ENCODE measurements at places on chromosomes 7 and 10. TPM values are rescaled to one million over a fixed set of nuclear protein-coding genes. Genes with fewer than 3 reads are reported as not detected.
A peak's percentile ranks its signal among the peaks of the same experiment; 100 is the strongest.

AVL9 gene
- total RNA-seq: 45.1 TPM

SPDYE8 gene
- total RNA-seq: not detected

ZNF117 gene
- 20.3 TPM for total RNA-seq

CBLL1 gene
- total RNA-seq: 33.8 TPM

MYH16 gene
- total RNA-seq: not detected

OR2A1 gene
- total RNA-seq: not detected

DNA sequence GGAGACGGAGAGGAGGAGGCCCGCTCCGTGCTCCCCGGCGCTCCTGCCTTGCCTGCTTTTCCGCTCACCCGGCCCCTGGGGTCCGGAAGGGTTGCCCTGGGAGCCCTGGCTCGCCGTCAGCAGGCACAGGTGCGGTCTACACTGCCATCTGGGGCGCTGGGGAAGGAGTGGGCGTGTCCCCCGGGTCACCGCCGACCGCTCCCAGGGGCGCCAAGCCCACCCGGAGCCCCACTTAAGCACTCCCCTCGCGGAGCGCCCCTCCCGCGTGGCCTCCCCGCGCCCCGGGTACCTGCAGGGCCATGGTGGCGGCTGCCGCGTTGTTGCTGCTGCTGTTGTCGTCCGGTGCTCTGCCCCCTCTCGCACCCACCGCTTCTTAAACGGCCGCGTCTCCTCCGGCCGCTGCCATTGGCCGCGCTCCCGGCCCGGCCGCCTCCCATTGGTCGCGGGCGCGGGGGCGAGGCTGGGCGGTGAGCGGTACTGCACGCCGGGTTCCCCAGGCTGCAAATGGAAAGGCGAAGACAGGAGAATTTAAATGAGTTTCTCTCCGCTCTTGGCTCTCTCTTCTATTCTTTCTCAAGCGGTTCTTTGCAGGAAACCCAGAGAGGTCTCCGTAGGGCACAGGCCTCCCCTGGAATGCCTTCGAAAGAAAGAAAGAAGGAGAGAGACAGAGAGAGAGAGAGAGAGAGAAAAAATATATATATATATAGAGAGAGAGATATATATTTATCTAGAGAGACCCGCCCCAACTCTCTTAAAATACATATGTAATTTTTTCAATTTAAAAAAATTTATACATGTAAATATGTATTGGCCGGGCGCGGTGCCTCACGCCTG lies at the start of gene ACBD7:
ACBD7 (minus strand) TSS at position 349 of the 834 bp plus-strand sequence; CDS start at position 301, 48 bp downstream.
- no peak within 1 kb of the TSS for H3K27ac ChIP-seq
- no peaks in the 10 kb centered on the region for H3K27me3 ChIP-seq
- peak within 1 kb of the TSS; percentile 31 for H3K4me3 ChIP-seq
- DNase-seq: peak; percentile 82
- no peaks in the 10 kb centered on the region for H3K36me3 ChIP-seq
- H3K4me1 ChIP-seq: peaks cover 9% of the 10 kb centered on the region

DNA sequence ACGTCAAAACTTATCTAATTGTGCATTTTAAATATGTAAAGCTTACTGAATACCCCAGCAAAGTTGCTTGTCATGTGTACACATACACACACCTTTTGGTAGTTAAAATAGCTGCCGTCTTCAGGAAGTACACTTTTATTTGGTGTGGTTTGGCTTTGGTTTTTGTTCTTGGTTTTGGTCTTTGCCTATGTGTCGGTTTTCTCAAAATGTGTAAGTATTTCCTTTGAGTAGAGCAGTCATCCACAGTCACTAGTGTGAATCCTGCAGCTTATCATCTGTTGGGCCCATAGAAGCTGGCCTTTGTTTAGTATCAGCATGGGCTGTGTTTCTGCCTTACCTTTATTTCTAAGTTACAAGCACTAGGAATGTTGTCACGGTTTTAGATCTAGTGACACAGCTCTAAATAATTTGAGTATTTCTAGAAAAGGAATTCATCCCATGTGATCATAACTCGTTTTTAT lies 35.3 kb downstream of the NET1 start:
- no peaks in the 10 kb centered on the region for H3K36me3 ChIP-seq
- peak overlapping the region; percentile 52 for H3K4me3 ChIP-seq
- peak overlapping the region; percentile 80 for H3K27ac ChIP-seq
- H3K4me1 ChIP-seq: peaks cover 41% of the 10 kb centered on the region
- no peaks in the 10 kb centered on the region for H3K27me3 ChIP-seq
- no peak for DNase-seq

GRCh38 chr10:76977046-76977445 lies 660.6 kb downstream of the KCNMA1 start:
- no peak overlapping the region for H3K4me3 ChIP-seq
- DNase-seq: no peak
- H3K27ac ChIP-seq: no peak overlapping the region
- H3K36me3 ChIP-seq: no peaks in the 10 kb centered on the region
- H3K4me1 ChIP-seq: no peaks in the 10 kb centered on the region
- no peaks in the 10 kb centered on the region for H3K27me3 ChIP-seq

DNA sequence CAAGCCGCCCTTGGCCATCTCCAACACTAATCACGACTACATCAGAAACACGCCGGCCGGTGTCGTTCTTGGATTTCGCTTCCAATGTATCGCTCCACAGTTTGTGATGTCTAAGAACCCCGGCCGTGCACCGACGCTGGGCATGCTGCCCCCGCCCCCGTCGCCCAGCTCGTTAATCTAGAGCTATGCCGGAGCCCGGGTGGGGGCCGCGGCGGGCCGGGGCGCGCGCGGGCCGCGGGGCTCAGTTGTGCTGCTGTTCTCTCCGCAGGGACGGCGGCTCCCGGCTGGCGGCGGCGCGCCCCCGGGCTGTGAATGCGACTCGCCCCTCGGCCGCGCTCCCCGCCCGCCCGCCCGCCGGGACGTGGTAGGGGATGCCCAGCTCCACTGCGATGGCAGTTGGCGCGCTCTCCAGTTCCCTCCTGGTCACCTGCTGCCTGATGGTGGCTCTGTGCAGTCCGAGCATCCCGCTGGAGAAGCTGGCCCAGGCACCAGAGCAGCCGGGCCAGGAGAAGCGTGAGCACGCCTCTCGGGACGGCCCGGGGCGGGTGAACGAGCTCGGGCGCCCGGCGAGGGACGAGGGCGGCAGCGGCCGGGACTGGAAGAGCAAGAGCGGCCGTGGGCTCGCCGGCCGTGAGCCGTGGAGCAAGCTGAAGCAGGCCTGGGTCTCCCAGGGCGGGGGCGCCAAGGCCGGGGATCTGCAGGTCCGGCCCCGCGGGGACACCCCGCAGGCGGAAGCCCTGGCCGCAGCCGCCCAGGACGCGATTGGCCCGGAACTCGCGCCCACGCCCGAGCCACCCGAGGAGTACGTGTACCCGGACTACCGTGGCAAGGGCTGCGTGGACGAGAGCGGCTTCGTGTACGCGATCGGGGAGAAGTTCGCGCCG lies 1.9 kb downstream of the VWC2 start:
- no peaks in the 10 kb centered on the region for H3K27me3 ChIP-seq
- DNase-seq: peak; percentile 33
- H3K4me1 ChIP-seq: peaks cover 31% of the 10 kb centered on the region
- no peak overlapping the region for H3K4me3 ChIP-seq
- no peak overlapping the region for H3K27ac ChIP-seq
- H3K36me3 ChIP-seq: no peaks in the 10 kb centered on the region

GRCh38 chr7:102874966-102875365 lies 37.8 kb upstream of the LRRC17 start:
- H3K27ac ChIP-seq: no peak overlapping the region
- no peaks in the 10 kb centered on the region for H3K36me3 ChIP-seq
- H3K4me3 ChIP-seq: no peak overlapping the region
- H3K4me1 ChIP-seq: no peaks in the 10 kb centered on the region
- no peaks in the 10 kb centered on the region for H3K27me3 ChIP-seq

DNA sequence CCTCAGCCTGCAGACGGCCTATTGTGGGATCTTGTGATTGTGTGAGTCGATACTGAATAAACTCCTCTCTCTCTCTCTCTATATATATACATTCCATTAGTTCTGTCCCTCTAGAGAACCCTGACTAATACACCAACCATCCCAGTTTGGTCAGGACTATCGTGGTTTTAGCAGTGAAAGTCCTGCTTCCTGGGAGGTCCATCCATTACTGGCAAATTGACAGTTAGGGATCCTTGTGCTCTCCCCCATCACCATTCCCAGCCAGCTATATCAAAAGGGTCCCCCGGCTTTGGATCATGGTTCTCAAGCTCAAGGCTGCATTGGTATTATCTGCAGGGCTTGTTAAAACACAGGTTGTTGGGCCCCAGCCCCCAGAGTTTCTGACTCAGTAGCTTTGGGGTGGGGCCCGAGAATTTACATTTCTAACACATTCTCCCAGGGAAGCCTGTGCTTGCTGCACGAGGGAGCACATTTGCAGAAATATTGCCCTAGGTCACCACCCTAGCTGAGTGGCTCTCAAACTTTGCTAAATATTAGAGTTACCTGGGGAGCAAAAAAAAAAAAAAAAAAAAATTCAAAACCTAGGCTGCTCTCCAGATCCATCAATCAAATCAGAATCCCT lies 899.1 kb upstream of the AUTS2 start:
- no peak overlapping the region for H3K4me3 ChIP-seq
- H3K36me3 ChIP-seq: no peaks in the 10 kb centered on the region
- H3K27ac ChIP-seq: no peak overlapping the region
- no peaks in the 10 kb centered on the region for H3K27me3 ChIP-seq
- H3K4me1 ChIP-seq: no peaks in the 10 kb centered on the region

GRCh38 chr10:94402843-94403379 lies 570 bp downstream of the TBC1D12 start:
- H3K4me1 ChIP-seq: peaks cover 13% of the 10 kb centered on the region
- H3K27me3 ChIP-seq: no peaks in the 10 kb centered on the region
- DNase-seq: peak; percentile 61
- H3K36me3 ChIP-seq: no peaks in the 10 kb centered on the region
- peak overlapping the region; percentile 87 for H3K4me3 ChIP-seq
- H3K27ac ChIP-seq: peak overlapping the region; percentile 98

All from thyroid gland (tissue), 4 donors.